Activated CD8-positive, alpha-beta memory T cell treated with anti-CD3 and anti-CD28 coated beads, Interleukin-2, amount 50 U/mL, for 48 hours (primary cell): ENCODE measurements at places on chromosomes 7 and 10.
A peak's percentile ranks its signal among the peaks of the same experiment; 100 is the strongest.

- DNase-seq = no peak
Measured at GRCh38 chr7:139661903-139662302, 115.9 kb downstream of the HIPK2 start.

DNA sequence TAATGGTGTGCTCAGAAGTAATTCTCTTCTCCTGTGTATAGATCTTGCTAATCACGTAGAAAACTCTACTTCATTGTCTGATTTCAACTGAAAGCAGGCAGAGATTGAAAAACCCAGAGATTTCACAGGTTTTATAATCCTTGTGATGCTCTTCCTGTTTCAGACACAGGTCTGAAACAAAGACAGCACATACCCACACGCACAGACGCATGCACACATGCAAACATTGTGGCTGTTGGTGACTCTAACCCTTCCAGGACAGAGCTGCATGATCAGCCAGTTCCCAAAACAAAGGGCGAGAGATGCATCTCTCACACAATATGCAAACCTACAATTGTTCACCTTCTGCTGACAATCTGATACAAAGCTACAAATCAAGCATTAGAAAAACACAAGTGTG lies 11.1 kb upstream of the TFEC start:
- no peak for DNase-seq

DNA sequence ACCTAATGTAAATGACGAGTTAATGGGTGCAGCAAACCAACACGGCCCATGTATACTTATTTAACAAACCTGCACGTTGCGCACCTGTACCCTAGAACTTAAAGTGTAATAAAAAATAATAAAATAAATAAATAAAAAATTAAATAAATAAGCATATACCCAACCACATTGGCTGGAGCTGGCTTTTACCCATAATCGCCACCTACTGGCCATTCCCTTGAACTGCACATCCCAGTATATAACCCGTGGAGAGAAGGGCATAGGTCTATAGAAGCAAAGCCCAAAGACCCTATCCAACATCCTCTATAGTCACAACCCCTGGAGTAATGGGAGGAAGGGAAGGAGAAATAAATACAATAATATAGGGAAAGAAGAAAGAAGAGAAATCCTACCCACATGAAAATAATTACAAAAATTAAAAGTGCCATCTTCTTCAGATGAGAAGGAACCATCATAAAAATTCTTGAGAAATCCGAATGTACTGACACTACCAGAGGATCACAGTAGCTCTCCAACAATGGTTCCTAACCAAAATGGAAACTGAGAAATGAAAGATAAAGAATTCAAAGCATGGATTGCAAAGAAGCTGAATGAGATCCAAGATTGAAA lies 65.6 kb downstream of the TWIST1 start:
- peak; percentile 57 for DNase-seq

DNA sequence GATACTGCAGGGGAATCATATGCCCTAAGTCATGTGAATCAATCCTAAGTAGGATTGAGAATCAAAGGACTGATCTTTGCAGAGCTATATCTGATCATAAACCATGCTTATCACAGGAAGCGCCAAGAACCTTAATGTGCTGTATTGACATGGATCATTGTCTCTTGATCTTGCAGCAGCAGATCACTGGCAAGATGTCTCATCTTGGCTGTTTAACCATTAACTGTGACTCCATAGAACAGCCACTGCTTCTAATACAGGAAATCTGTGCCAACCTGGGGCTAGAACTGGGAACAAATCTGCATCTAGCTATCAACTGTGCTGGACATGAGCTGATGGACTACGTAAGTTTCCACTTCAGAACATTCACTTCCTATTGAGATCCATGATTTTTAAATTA lies 21.6 kb downstream of the ENO4 start:
- no peak for DNase-seq

DNA sequence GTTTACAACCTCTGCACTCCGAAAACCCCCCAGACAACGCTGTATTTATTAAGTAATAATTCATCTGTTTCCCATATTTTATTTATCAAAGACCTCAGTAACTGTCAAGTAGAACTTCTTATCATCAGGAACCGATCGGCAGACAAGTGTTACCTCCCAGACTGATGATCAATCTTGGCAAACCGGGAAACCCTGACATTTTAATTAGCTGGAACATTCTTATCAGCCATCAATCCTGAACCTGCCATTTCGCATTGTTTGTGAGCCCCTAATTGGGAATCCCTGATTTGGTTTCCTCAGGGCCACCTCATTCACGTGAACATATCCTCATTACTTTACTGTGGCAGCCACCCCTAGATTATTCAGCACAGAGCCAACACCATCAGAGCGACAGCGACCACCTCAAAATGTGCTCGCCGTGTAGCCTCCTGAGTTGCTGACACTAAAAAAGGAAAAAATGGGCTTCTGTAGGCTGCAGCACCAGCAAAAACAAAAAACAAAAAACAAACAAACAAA lies 93.6 kb upstream of the SDK1 start:
- DNase-seq = peak; percentile 3

- no peak for DNase-seq
Measured at GRCh38 chr7:130421684-130422083, 19.1 kb downstream of the CEP41 start.

DNA sequence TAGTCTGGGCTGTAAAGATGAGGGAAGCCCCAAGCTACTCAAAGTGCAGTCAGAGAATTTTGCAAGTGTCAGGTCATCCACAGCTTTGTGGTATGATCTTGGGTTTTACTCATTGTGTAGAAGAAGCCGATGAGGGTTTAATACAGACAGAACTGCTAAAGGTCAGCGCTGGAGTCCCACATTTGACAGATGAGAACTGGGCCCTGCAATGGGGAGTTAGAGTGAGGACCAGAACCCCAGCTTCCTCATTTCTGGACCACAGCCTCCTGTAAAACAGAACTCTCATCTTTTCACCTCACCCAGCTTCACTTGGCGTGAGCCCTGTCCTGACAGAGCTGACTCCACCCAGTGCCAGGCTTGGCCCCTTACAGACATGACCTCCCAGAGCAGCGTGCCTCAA lies 20.1 kb downstream of the LRRC20 start:
- no peak for DNase-seq

GRCh38 chr7:139703487-139704307 lies 74.1 kb downstream of the HIPK2 start:
- DNase-seq = no peak
